ENCODE measurements at places on chromosomes 4 and X.

- no peak for DNase-seq
- H3K4me3 ChIP-seq: peak overlapping the region; percentile 57
- no peaks in the 10 kb centered on the region for H3K36me3 ChIP-seq
- peaks cover 49% of the 10 kb centered on the region for H3K4me1 ChIP-seq
These were observed 2.6 kb upstream of the ADH5 start for GRCh38 chr4:99091216-99091575.

- no peak for DNase-seq
- peak overlapping the region; percentile 85 for H3K27ac ChIP-seq
- peak overlapping the region; percentile 24 for H3K4me3 ChIP-seq
These were observed 43.8 kb downstream of the PDS5A start for GRCh38 chr4:39933671-39934590.

- no peak overlapping the region for H3K27ac ChIP-seq
- DNase-seq: no peak
- no peaks in the 10 kb centered on the region for H3K36me3 ChIP-seq
These were observed 242.4 kb upstream of the TLL1 start for GRCh38 chr4:165630671-165631070.

- H3K4me1 ChIP-seq: peaks cover 3% of the 10 kb centered on the region
- no peak for DNase-seq
- peak overlapping the region; percentile 53 for H3K4me3 ChIP-seq
- peaks cover 1% of the 10 kb centered on the region for H3K27me3 ChIP-seq
- no peaks in the 10 kb centered on the region for H3K36me3 ChIP-seq
These were observed 571 bp upstream of the EDA start for GRCh38 chrX:69615342-69615741.

GRCh38 chr4:103118166-103118565 lies 18.5 kb upstream of the BDH2 start:
- no peaks in the 10 kb centered on the region for H3K36me3 ChIP-seq
- no peak overlapping the region for H3K27ac ChIP-seq
- no peak for DNase-seq
- H3K4me3 ChIP-seq: no peak overlapping the region
- no peaks in the 10 kb centered on the region for H3K4me1 ChIP-seq
- no peaks in the 10 kb centered on the region for H3K27me3 ChIP-seq

DNA sequence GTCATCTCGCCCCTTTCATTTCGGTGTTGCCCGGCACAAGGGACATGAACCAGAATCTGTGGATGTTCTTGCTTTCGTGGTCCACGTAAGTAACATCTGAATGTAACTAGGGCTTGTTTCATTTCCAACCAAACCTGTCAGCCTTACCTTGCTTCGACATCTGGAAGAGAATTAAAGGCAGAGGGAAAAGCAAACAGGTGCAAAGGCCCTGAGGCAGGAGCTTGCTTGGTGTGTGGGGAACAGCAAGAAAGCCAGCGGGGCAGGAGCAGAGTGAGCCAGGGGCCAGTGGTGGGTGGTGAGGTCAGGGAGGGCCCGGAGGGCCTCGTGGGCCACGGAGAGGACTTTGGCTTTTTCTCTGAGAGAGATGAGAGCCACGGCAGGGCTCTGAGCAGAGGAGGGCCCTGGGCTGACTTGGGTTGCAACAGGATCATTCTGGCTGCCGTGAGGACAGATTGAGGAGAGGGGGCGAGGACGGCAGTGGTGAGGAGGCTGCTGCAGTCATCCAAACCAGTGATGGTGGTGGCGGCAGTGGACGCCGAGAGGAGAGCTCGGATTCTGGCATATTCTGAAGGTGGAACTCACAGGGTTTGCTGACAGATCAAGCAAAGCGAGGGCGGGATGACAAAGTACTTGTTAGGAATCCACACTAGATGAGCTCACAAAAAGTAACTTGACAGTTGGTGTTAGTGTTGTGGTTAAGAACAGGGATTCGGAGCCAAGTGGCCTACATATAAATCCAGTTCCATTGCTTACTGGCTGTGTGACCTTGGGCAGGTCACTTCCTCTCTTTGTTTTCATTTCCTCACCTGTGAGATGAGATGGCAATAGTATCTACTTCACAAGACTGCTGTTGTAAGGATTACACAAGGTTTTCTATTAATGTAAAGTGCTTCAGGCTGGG lies 6.8 kb upstream of the WDR13 start:
- DNase-seq: no peak
- no peaks in the 10 kb centered on the region for H3K36me3 ChIP-seq
- H3K4me3 ChIP-seq: no peak overlapping the region
- H3K27ac ChIP-seq: peak overlapping the region; percentile 69

DNA sequence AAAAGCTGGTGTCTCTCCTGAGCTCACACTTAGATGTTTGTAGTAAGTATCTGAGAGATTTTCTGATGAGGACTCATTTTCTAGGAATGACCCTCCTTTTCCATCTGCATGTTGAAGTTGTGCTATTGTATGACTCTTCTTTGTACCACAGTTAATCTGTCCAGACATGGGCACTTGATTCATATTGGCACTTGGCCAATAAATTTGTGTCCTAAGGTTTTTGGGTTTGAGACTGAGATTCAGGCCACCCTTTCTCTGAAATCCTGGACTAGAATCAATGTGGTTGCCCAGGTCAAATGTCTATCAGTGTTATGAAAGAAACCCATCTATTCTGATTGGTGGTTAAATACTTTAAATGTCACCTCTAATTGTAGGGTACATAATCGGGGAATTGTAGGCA lies 869.0 kb downstream of the SH3BGRL start:
- H3K4me3 ChIP-seq: no peak overlapping the region
- no peak overlapping the region for H3K27ac ChIP-seq

GRCh38 chrX:10007621-10008020 lies 40.5 kb downstream of the CLDN34 start:
- H3K27ac ChIP-seq: no peak overlapping the region
- H3K27me3 ChIP-seq: no peaks in the 10 kb centered on the region
- no peaks in the 10 kb centered on the region for H3K36me3 ChIP-seq
- peaks cover 22% of the 10 kb centered on the region for H3K4me1 ChIP-seq
- no peak for DNase-seq

- H3K27me3 ChIP-seq: no peaks in the 10 kb centered on the region
- no peak overlapping the region for H3K27ac ChIP-seq
- H3K4me3 ChIP-seq: no peak overlapping the region
- DNase-seq: no peak
These were observed 54.1 kb downstream of the SHROOM3 start for GRCh38 chr4:76488888-76489685.

- peaks cover 23% of the 10 kb centered on the region for H3K36me3 ChIP-seq
- H3K27me3 ChIP-seq: no peaks in the 10 kb centered on the region
- H3K27ac ChIP-seq: peak overlapping the region; percentile 4
- no peak overlapping the region for H3K4me3 ChIP-seq
- peaks cover 71% of the 10 kb centered on the region for H3K4me1 ChIP-seq
These were observed 206.3 kb downstream of the PDGFC start for GRCh38 chr4:156765277-156765676.

DNA sequence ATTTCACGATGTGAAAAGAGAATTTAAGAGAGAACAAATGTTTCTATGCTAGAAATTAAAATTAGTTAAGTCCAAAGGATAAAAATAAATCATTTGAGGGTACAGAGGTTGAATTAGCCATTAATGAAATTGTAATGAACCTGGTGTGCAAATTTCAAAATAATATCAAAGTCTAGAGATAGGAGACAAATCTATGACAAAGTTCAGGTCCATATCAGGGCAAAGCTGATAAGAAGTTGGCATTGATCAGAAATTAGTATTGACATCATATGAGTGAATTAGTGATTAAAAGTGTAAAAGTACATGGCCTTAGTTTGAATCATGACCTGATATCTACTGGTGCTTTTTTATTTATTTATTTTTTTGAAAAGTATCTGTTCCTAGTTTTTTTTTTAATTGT lies 33.8 kb upstream of the UGT2A3 start:
- H3K27me3 ChIP-seq: peaks cover 7% of the 10 kb centered on the region
- no peak overlapping the region for H3K27ac ChIP-seq
- no peaks in the 10 kb centered on the region for H3K36me3 ChIP-seq

DNA sequence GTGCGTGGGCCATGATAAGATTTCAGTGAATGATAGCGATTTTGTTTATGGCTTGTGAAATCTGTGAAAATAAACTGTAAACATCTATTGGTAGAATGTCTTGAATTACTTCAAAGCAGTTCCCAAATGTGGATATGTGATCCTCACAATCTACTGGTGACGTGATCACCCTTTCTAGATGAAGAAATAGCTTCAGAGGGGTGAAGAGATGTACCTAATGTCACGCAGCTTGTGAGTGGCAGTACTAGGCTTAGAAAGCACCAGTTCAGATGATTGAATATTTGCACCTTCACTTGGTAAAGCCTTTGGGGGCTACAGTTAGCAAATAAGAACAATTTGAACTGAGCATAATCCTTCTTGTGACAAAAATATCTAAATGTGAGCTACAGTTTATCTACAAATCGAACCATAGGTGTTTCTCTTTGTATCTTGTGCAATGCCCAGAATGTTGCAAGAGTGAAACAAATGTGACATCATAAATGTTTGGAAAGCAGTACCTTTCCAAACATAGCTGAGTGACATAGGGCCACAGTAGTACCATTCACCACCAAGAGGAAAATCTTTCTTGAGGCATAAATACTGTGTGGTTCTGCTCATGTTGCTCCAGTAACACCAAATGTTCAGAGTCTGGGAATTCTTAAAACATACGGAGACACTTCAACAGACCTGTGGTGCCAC lies 14.2 kb downstream of the PAK3 start:
- no peaks in the 10 kb centered on the region for H3K4me1 ChIP-seq
- no peaks in the 10 kb centered on the region for H3K36me3 ChIP-seq
- DNase-seq: no peak
- no peak overlapping the region for H3K4me3 ChIP-seq
- no peaks in the 10 kb centered on the region for H3K27me3 ChIP-seq

GRCh38 chr4:119135721-119136121 lies at the start of gene MYOZ2:
Gene MYOZ2 (plus strand): TSS chr4:119135832. CDS start chr4:119136526, 694 bp downstream.
- no peak for DNase-seq
- no peaks in the 10 kb centered on the region for H3K36me3 ChIP-seq
- H3K4me3 ChIP-seq: no peak within 1 kb of the TSS
- peak within 1 kb of the TSS; percentile 33 for H3K27ac ChIP-seq
- no peaks in the 10 kb centered on the region for H3K27me3 ChIP-seq
- peaks cover 40% of the 10 kb centered on the region for H3K4me1 ChIP-seq

DNA sequence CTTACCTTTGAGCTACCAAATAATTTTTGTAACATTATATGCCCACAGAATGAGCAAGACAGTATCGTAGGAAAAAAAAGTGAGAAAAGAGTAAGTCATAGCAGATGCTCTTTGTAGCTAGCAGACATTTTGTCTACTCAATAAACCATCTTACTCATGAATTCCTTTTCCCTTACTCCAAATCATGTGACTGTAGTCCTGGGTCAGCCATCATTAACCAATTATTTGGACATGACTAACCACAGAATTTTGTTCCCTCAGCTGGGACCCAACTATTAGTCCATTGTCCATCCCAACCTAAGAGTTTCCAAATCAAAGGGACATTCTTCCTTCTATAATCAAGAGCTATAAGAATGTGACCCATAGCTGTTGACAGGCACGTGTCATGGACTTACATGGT lies 11.4 kb downstream of the UBE2D3 start:
- peak overlapping the region; percentile 84 for H3K27ac ChIP-seq
- no peaks in the 10 kb centered on the region for H3K27me3 ChIP-seq
- no peaks in the 10 kb centered on the region for H3K36me3 ChIP-seq

- H3K27ac ChIP-seq: peak overlapping the region; percentile 83
- H3K4me3 ChIP-seq: peak overlapping the region; percentile 53
- no peaks in the 10 kb centered on the region for H3K27me3 ChIP-seq
- peaks cover 20% of the 10 kb centered on the region for H3K36me3 ChIP-seq
- DNase-seq: no peak
These were observed 5.1 kb downstream of the PIGG start for GRCh38 chr4:504076-504475.

DNA sequence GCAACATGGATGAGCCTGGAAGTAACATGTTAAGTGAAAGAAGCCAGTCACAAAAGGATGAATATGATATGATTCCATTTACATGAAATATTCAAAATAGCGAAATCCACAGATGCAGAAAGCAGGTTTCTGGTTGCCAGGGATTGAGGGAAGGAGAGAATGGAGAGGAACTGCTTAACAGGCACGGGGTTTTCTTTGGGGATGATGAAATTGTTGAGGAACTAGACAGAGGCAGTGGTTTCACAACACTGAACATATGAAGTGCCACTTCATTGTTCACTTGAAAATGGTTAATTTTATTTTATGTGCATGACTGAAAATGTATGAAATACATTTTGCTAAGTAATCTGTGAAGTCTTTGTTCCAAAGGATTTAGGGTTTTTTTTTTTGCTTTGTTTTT lies 182.5 kb upstream of the TBL1X start:
- no peaks in the 10 kb centered on the region for H3K27me3 ChIP-seq
- no peak for DNase-seq
- H3K36me3 ChIP-seq: no peaks in the 10 kb centered on the region
- H3K4me1 ChIP-seq: peaks cover 8% of the 10 kb centered on the region
- no peak overlapping the region for H3K4me3 ChIP-seq

DNA sequence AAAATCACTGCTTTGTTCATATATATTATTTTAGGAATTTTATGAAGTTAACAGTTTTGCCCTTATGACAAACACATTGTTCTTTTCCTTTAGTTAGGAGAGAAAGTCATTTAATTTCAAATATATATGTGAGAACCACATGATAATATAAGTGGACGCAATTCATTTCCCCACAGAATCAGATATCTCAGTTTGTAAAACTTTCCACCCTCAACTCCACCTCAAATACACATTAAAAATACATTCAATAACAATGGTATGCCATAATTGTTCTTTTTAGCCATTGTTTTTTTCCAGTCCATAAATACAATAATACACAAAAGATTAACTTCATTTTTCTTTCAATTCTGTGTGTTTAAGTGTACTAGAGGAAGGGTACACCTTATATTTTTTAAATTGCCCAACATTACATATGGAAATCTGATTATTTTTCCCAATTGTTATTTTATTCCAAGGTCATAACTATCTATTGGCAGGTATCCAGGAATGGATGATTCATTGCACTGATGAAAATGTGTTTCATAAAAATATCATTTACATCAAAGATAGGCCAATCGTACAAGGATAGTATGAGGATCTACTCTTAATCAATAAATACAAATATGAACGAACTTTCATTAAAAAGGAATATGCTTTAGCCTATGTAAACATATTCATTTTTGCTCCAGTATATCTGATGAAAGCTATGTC lies 125.0 kb downstream of the PPP3CA start:
- peaks cover 75% of the 10 kb centered on the region for H3K4me1 ChIP-seq
- no peaks in the 10 kb centered on the region for H3K36me3 ChIP-seq
- H3K4me3 ChIP-seq: no peak overlapping the region
- H3K27me3 ChIP-seq: no peaks in the 10 kb centered on the region
- no peak for DNase-seq
